ENCODE measurements at places on chromosomes 6 and 20.

GRCh38 chr6:133959667-133960368, 6.8 kb downstream of the TBPL1 start:
- DNase-seq: no peak

- DNase-seq: no peak
These were observed 754.1 kb downstream of the QKI start for GRCh38 chr6:164168595-164168994.

- no peak for DNase-seq
These were observed 138.9 kb upstream of the PTPRK start for GRCh38 chr6:128659276-128659675.

GRCh38 chr6:45001663-45002062, 326.5 kb upstream of the RUNX2 start:
- no peak for DNase-seq

DNA sequence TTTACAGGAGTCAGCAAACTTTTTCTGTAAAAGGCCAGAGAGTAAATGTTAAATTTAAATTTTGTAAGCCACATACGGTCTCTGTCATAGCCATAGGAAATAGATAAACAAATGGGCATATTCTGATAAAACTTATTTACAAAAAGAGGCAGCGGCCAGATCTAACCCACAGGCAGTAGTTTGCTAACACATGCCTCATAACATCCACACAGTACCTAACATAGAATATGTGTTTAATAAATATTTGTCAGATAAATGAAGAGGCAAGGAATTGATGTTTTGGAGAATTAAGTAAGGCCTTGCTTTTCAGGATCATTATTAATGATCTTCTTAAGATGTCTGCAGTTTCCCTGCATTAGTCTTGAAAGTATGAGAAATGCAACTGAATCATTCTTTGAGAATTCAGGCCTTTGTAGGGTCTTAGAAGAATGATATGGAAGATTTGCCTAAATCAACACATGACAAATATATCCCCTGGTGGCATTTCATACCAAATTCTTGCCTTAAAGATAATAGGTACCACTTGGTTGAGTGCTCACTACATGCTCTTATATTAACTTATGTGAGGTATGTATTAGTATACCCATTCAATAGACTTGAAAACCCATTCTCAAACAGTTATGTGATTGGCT, 39.3 kb upstream of the TRAM2 start:
- peak; percentile 76 for DNase-seq

DNA sequence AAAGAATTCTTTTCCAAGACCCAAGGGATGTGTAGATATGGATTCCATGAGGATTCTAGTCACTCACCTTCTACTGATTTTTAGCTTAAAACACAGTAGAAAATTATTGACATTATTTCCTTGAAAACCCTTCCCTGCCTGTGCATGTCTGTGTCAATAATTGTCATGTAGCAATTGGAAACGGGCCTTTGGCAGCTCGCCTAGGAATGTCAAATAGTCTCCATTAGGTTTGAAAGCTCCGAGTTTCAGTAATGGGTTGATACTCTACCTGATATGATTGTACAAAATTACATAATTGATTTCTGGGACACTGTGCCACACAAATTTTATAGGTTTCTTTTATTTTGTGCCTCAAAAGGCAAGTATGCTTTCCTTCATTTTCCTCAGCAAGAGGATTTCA, 515.2 kb upstream of the ARID1B start:
- peak; percentile 8 for DNase-seq

DNA sequence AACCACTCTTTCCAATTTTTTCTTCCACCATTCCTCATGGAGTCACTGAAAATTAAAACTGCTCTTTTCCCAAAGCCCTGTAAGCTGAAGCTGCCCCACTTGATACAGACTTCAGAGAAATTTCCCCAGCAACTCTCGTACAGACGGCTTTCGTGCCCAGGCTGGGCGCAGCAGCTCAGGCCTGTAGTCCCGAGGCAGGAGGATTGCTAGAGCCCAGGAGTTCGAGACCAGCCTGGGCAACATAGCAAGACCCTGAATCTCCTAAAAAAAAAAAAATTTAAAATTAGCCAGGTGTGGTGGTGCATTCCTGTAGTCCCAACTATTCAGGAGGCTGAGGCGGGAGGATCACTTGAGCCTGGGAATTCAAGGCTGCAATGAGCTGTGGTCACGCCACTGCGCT, 6.6 kb downstream of the PPDPF start:
- no peak for DNase-seq

GRCh38 chr6:36596356-36596755, 2.2 kb downstream of the SRSF3 start:
- DNase-seq: peak; percentile 48

GRCh38 chr6:33577106-33577535, 3.0 kb downstream of the BAK1 start:
- DNase-seq: no peak

- DNase-seq: no peak
These were observed 9.4 kb upstream of the ZNF343 start for GRCh38 chr20:2518096-2518495.

GRCh38 chr6:160388922-160389321, 40.7 kb downstream of the SLC22A3 start:
- no peak for DNase-seq

- DNase-seq: no peak
These were observed 10.2 kb upstream of the TGM3 start for GRCh38 chr20:2285613-2286012.

DNA sequence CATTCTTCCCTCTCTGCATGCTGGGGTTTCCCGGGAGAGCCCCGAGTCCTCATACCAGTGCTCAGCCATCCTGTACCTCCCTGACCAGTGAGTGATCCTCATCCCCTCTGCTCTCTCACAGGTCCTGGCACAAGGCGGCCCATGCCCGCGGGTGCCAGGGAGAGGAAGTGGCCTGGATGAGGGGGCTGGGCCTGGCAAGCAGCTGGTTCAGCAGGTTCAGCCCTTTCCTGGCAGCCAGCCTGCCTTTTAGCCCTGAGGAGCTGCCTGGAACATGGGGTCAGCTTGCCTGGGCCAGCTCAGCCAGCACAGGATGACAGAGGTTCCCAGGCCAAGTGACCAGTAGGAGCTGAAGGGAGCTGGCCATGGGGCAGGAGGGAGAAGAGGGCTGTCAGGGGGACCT, 10.9 kb downstream of the MOCS1 start:
- no peak for DNase-seq

GRCh38 chr6:84150705-84151104, 76.7 kb downstream of the CEP162 start:
- peak; percentile 64 for DNase-seq

DNA sequence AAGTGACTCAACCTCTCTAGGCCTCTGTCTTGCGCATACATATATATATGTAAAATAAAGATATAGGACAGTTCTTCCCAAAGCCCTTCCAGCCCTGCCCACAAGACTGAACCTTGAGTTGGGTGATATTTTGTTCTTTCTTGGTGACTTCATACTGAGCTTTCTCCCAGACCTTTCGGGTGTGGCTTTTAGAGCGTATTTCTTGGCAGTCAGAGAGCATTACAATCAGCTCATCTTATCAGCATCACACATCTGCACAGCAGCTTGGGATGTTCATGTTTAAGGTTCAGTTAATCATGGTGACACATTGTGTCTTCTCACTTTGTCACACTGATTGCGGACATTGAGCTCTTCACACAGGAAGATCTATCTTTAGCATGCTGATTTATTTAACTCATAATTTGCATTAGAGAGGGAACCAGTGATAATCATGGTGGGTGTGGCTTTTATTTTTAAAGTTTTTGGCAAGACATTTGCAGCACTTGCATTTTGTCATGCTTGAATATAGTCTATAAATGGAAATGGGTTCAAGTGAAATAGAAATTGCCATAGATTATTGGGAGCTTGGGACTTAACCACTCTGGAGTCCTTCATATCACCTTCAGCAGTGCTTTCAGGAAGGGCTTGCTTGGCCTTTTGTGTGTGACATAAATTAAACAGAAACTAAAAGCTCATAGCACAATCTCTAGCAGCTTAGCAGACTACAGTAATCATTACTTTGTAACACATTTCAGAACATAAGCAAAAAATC, 8.3 kb downstream of the KIF3B start:
- DNase-seq: peak; percentile 33

DNA sequence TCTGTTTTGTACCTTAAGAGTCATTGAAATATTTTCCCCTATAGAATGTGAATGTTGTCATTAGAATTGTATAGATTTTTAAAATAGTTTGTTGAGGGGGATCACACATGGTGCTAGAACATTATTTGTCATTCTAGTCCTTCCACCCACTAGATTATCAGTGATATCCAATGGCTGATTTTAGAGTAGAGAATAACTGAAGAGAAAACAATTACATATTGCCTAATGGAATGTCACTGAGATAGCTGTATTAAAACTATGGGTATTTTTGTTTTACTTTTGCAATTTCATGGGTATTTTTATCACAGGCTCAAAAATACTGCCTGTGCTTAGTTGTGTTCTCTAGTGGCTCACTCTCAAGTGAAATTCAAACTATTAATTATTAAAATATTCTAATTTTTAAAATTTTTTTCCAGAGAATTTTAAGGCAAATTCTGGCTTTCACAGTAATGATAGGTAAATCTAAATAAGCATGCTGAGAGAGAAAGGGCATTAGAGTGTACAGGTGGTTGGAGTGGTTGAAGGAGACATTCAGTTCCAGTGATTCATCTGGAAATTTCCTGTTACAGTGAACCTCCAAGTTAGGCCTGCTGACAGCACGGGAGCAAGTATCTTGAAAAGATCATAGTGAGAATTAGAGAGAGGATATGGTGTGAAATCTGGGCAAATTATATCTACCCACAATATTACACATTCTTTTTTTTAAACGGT, 399.6 kb downstream of the NKAIN2 start:
- no peak for DNase-seq

DNA sequence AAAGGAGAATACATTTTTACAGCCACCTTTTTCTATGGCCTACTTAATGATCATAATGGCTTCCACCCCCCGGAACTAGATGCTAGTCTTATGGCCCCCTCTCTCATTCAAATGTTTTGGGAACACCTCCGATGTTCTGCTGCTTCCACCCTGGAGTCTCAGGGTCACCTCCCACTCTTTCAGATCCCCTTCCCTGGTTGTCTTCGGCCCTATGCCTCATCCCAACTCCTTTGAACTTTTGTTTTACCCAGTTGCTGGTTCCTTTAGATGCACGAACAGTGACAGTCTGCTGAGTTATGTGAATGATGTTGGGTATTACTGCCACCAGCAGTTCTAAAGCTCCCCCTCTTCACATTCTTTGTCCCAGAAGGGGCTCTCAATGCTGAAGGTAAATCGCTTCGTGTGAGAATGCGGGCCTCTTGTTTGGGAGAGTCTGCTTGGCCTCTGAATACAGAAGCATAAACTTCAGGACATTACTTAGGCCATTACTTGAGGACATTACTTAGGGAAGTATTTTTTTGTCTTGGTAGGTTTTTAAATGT, 309.1 kb downstream of the SOX4 start:
- DNase-seq: no peak
